ENCODE measurements at places on chromosomes 4 and X.

- DNase-seq: no peak
Observed at GRCh38 chr4:99652596-99653436, 4.8 kb downstream of the C4orf54 start.

DNA sequence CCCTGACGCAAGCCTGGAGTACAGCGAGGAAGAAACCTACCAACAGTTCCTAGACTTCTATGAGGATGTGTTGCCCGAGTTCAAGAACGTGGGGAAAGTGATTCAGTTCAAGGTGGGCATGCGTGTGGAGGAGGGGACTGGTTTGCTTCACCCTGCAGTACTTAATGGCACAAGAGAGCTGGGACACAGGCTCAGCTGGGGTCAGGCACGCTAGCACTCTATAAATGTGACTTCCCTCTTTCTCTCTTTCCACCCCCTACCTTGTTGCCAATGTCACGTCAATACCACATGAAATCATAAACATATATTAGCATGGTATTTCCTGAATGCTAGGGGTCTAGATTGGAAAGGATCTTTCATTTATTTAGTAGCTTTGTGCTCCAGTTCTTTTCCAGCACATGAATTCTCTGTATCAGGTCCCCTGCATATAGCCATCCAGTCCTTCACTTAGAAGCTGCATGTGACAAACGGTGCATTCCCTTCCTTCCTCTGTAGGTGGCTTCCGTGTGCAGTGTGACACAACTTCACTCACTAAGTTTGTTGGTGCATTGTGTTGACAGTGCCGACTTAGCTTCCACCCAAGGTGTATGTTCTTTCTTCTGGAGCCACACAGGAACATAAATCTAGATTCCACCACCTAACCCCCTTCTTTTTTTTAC lies 25.6 kb downstream of the ZRSR2 start:
- DNase-seq: no peak

DNA sequence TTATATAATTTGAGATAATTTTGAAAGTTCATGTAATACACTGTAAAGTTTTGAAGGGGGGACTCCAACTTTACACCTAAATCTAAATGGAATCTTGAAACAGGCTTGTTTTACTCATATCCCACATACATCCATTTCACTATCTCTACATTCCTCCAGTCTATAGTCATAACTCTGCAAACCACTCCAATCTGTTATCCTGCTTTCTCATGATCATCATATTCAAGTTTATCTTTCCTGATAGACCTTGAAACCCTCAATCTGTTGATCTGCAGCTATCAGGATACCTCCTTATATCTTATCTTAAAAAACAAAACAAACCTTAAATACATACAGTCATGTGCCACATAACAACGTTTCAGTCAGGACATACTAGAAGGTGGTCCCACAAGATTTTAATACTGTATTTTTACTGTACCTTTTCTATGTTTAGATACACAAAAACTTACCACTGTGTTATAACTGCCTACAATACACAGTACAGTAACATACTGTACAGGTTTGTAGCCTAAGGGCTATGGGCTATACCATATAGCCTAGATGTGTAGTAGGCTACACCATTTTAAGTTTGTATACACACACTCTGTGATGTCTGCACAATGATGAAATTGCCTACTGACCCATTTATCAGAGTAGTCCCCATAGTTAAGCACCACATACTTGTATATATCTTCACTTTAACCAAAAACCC lies 14.0 kb downstream of the CHIC2 start:
- no peak for DNase-seq

DNA sequence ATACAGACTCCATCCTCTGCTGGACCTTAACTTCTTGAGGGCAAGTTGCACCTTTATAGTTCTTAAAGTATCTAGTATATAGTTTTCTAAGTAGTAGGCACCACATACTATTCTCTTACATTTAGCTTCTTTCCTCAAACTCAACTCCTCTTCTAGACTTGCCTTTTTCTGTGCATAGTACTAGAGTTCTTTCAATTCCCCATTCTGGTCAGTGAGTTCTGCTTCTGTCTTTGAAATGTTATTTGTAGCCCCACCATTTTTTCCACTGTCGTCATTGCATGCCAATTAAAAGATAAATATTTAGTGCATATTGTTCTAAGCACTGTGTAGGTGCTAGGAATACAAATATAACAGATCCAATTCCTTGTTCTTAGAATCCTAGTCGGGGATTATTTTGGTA lies 31.6 kb downstream of the CDKL5 start:
- no peak for DNase-seq

- DNase-seq: no peak
Observed at GRCh38 chr4:146550161-146550560, 28.4 kb upstream of the SLC10A7 start.

Data from COLO829 (cell line).